A549 treated with CORT108297 at 1 μM for 4 hours (cell line): ENCODE measurements at places on chromosomes 5 and 9. TPM values are rescaled to one million over a fixed set of nuclear protein-coding genes. Genes with fewer than 3 reads are reported as not detected.

MEIKIN gene
- total RNA-seq: not detected in 5 replicates

PHYHD1 gene
- total RNA-seq: not detected in 5 replicates

PRR16 gene
- not detected in 5 replicates for total RNA-seq

CMYA5 gene
- total RNA-seq: 0.12 to 0.19 TPM (median 0.15 TPM) in 5 replicates

PSIP1 gene
- total RNA-seq: 49.7 to 66.2 TPM (median 58.3 TPM) in 5 replicates

LNPEP gene
- 5.8 to 8.7 TPM (median 7.5 TPM) in 5 replicates for total RNA-seq

HNRNPA0 gene
- 44.0 to 53.6 TPM (median 52.3 TPM) in 5 replicates for total RNA-seq

EPB41L4B gene
- total RNA-seq: 10.4 to 11.6 TPM (median 10.9 TPM) in 5 replicates

GAS1 gene
- 0.05 to 0.15 TPM (median 0.11 TPM) in 5 replicates for total RNA-seq

KCNT1 gene
- total RNA-seq: 0.01 to 0.06 TPM in 2 of 5 replicates, not detected in the others

SPINK7 gene
- not detected in 5 replicates for total RNA-seq

GRM6 gene
- total RNA-seq: not detected in 5 replicates

FYB1 gene
- total RNA-seq: 10.0 to 19.8 TPM (median 13.9 TPM) in 5 replicates

DNAH5 gene
- total RNA-seq: 0.66 to 1.8 TPM (median 1.3 TPM) in 5 replicates

GARIN3 gene
- total RNA-seq: not detected in 5 replicates

CTXN3 gene
- total RNA-seq: not detected in 5 replicates

MARCHF3 gene
- total RNA-seq: 0.45 to 1.3 TPM (median 1.0 TPM) in 5 replicates

PCDHAC1 gene
- 1.3 to 1.9 TPM (median 1.7 TPM) in 5 replicates for total RNA-seq

TIGD6 gene
- total RNA-seq: 4.5 to 5.7 TPM (median 5.2 TPM) in 5 replicates

CTSV gene
- 11.6 to 15.8 TPM (median 13.0 TPM) in 5 replicates for total RNA-seq

FAM169A gene
- total RNA-seq: 4.2 to 7.6 TPM (median 6.7 TPM) in 5 replicates

CDH9 gene
- not detected in 5 replicates for total RNA-seq

OLFM1 gene
- total RNA-seq: 9.5 to 11.5 TPM (median 10.4 TPM) in 5 replicates

RECK gene
- 5.6 to 6.9 TPM (median 5.7 TPM) in 5 replicates for total RNA-seq

ZNF618 gene
- total RNA-seq: 7.8 to 11.8 TPM (median 11.0 TPM) in 5 replicates

GFPT2 gene
- total RNA-seq: 47.3 to 56.1 TPM (median 53.7 TPM) in 5 replicates

MSANTD3 gene
- 66.8 to 78.7 TPM (median 68.1 TPM) in 5 replicates for total RNA-seq

SPATA31A3 gene
- not detected in 5 replicates for total RNA-seq

RGS7BP gene
- total RNA-seq: not detected in 5 replicates

C9orf50 gene
- 0.10 to 0.12 TPM in 2 of 5 replicates, not detected in the others for total RNA-seq

ANKRD31 gene
- 0.03 to 0.07 TPM (median 0.05 TPM) in 5 replicates for total RNA-seq

FSD1L gene
- total RNA-seq: 3.4 to 4.3 TPM (median 4.0 TPM) in 5 replicates

PCDHB16 gene
- 0.06 to 0.10 TPM (median 0.06 TPM) in 5 replicates for total RNA-seq

RNF208 gene
- total RNA-seq: 0.95 to 2.7 TPM (median 2.2 TPM) in 5 replicates

SHISAL2B gene
- total RNA-seq: 0.18 TPM in 1 of 5 replicates, not detected in the others

ADRB2 gene
- total RNA-seq: 0.55 to 0.87 TPM (median 0.69 TPM) in 5 replicates

PRSS3 gene
- 13.0 to 15.2 TPM (median 14.7 TPM) in 5 replicates for total RNA-seq

PCDHGC3 gene
- 5.0 to 6.7 TPM (median 5.6 TPM) in 5 replicates for total RNA-seq

SLC36A3 gene
- not detected in 5 replicates for total RNA-seq

C9orf153 gene
- total RNA-seq: 0.09 to 0.46 TPM (median 0.18 TPM) in 5 replicates

QRFP gene
- not detected in 5 replicates for total RNA-seq

TSLP gene
- not detected in 5 replicates for total RNA-seq

WDR38 gene
- total RNA-seq: 0.09 to 0.11 TPM (median 0.09 TPM) in 3 of 5 replicates, not detected in the others

OTP gene
- 0.03 to 0.09 TPM (median 0.06 TPM) in 5 replicates for total RNA-seq

CBY3 gene
- total RNA-seq: not detected in 5 replicates

PROB1 gene
- 0.17 to 0.38 TPM (median 0.28 TPM) in 5 replicates for total RNA-seq

ACTBL2 gene
- 0.03 to 0.06 TPM (median 0.03 TPM) in 3 of 5 replicates, not detected in the others for total RNA-seq

PRDM9 gene
- total RNA-seq: not detected in 5 replicates

SIT1 gene
- not detected in 5 replicates for total RNA-seq

PCDHB14 gene
- 0.05 to 0.16 TPM (median 0.07 TPM) in 5 replicates for total RNA-seq

LURAP1L gene
- 14.9 to 18.6 TPM (median 18.1 TPM) in 5 replicates for total RNA-seq

MCIDAS gene
- 1.6 to 2.6 TPM (median 2.1 TPM) in 5 replicates for total RNA-seq

KDM3B gene
- total RNA-seq: 35.8 to 50.7 TPM (median 41.6 TPM) in 5 replicates

ADAMTS2 gene
- 0.05 to 0.22 TPM (median 0.08 TPM) in 5 replicates for total RNA-seq

MIER3 gene
- 5.8 to 10.3 TPM (median 7.8 TPM) in 5 replicates for total RNA-seq

PLPP1 gene
- 30.0 to 41.2 TPM (median 36.8 TPM) in 5 replicates for total RNA-seq
